ENCODE measurements at places on chromosomes 7 and 10.

- no peak for DNase-seq
Measured at GRCh38 chr10:128059266-128059981, 66.8 kb downstream of the MKI67 start.

GRCh38 chr10:43078986-43079273, 2.1 kb downstream of the RET start:
- no peak for DNase-seq

- no peak for DNase-seq
Measured at GRCh38 chr7:129786825-129787563, 165.8 kb downstream of the UBE2H start.

DNA sequence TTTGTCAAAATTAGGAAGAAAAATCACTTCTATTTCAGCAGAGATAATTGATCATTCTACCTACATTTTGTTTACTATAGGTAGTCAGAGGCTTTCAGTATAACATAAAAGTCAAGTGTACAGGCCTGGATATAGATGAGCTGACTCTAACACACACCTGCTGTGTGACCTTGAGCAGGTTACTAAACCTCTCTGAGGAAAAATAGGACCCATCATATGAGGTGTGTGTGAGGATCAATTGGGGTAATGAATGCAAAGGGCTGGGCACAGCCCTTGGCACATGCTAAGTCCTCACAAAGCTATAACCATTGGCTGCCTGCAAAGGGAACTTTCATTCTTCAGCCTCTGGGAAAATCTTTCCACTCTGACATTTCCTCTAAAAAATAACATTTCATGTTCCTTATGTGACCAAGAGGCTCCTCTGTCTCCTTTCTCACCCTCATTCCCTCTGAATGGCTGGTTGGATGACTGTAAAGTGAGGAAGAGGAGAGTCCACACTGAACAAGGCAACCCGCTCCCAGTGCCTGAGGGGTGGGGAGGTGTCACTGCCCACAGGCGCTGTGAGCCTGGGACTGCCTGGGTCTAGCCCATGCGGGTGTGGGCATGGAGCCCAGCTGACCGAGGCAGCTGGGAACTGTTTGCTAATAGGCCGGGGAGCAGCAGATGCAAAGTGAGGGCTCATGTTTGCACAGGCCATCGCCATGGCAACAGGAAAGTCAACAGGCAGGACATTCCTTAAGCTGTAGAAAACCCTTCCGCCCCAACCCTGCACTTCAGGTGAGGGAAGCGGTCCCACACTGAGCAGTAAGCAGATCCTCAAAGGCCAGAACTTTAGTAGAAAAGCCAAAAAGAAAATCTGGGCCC, 36.8 kb downstream of the MYOF start:
- DNase-seq = peak; percentile 57

GRCh38 chr7:646487-646886, 80.0 kb upstream of the DNAAF5 start:
- DNase-seq = no peak

DNA sequence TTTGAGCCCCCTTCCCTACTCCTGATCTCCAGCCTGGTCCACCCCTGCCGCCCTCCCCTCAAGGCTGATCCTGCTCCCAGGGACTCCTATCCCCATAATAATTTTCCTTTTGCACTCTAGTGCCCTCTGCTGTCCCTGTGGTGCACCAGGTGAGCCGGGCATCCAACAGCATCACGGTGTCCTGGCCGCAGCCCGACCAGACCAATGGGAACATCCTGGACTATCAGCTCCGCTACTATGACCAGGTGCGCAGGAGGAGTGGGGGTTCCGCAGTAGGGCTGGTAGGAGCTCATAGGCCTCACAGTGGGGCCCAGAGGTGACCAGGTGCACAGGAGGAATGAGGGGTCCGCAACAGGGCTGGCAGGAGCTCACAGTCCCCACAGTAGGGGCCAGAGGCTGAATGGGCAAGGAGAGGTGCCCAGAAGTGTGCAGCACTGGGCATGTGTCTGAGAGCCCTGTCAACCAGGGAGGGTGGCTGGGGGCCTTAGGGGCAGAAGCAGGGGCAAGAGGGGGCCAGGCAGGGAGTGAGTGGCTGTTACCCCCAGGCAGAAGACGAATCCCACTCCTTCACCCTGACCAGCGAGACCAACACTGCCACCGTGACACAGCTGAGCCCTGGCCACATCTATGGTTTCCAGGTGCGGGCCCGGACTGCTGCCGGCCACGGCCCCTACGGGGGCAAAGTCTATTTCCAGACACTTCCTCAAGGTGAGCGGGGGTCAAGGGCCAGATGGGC, 11.7 kb downstream of the EPHB6 start:
- DNase-seq = no peak

- no peak for DNase-seq
Measured at GRCh38 chr10:132124201-132124920, 58.6 kb downstream of the JAKMIP3 start.

DNA sequence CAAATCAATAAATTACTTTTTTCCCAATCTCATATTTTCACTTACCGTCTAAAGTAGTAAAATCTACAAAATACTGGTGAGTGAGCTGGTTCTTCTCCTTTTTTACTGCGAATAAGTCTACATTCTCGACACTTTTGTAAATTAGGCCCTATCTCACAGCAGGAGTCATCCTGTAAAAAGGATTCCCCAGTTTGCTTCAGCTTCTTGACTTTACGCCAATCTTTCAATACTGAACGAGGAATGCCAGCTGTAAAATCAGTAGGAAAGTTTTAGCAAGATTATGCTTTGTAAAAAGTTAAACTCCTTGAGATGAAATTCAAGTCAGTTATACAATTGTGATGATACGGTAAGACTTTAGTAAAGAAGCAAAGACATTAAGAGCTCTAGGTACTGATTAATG, 67.3 kb downstream of the NRBF2 start:
- DNase-seq = no peak

DNA sequence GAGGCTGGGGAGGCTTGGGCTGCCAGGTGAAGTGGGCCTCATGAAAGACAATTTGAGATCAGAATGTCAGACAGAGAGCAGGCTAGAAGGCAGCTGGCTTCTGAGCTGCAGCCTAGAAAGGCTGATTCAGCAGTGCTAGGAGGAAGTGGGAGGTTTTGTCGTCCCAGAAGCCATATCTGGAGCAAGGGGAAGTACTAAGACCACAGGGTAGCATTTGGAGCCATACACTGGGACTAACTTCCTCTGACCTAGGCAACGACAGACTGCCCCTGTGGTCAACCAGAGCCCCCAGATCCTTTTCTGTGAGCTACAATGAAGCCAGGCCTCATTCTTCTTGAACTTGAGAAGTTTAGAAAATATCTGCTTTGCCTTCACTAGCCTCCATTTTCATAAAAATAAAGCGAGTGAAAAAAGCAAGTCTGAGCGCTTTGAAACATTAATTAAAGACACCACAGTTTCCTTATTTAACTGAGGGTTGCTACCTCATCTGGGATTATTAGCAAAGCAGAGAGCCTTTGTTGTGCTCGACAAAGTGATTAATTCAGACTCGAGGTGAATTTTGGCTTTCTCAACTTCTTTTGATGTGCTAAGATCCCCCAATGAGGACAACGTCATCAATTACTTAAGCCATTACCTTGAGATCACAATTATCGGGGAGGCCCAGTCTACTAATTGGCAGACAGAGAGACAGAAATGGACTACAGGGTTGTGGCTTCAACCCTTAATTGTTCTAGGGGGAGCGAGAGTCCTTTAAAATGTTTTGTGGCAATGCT, 26.6 kb downstream of the TBXAS1 start:
- DNase-seq = no peak

DNA sequence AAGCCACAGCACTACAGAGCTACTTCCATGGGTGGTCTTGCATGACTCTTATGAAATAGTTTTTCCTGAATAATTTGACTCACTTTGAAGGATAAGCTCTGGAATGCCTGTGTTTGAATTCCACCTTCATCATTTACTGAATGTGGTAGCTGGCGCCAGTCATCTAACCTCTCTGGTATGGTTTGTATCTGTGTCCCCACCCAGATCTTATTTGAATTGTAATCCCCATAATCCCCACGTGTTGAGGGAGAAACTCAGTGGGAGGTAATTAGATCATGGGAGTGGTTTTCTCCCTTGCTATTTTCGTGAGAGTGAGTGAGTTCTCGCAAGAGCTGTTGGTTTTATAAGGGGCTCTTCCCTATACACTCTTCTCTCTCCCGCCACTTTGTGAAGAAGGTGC, 11.2 kb upstream of the SLC13A1 start:
- no peak for DNase-seq

DNA sequence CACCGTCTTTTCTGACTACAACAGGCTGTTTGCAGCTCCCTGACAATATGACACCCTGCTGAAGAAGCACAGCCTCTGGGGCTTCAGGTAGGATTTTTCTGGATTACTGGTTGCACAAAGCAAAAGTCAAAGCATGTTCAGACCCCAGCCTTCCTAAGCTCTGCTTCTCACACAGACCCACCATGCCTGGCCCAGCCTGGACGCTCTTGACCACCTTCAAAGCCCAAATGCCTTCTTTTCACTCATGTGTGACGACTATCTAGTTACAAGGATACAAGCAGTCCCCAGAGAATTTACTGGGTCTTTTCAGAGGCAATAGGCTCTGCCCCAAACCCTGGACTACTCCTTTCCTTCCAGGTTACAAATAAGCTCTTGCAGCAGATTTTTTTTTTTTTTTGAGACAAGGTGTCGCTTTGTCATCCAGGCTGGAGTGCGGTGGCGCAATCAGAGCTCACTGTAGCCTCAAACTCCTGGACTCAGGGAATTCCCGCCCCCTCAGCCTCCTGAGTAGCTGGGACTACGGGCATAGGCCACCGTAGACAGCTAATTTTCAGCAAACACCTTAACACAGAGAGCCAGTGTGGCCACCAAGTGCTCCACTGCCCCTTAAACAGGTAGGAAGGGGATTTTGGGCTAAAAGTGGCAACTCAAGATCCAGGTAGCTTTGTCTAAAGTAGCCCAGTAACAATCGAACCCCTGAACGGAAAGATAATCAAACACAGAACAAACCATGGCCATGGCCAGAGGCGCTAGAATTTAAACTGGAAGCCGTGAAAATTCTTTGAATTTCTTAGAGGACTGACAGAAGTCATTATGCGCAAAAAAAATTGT, 16.2 kb downstream of the SVIL start:
- no peak for DNase-seq

- no peak for DNase-seq
Measured at GRCh38 chr10:1123198-1123597, 67.0 kb downstream of the WDR37 start.

DNA sequence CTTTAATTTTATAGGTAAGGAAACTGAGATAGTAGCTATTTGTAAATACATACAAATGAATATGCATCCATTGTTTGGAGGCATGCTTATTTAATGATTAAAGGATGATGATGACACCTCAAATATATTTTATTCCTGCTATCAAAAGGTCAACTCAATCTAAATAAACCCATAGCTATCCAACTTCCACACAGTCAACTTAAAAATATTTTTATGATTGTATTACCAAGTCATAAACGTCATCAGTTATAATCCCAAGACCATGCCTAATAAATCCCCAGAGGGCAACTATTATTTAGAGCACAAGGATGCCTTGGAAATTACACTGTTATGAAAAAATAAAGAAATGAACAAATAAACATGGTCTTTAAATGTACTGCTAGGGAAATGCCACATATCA, 102.1 kb downstream of the MPP7 start:
- DNase-seq = no peak

DNA sequence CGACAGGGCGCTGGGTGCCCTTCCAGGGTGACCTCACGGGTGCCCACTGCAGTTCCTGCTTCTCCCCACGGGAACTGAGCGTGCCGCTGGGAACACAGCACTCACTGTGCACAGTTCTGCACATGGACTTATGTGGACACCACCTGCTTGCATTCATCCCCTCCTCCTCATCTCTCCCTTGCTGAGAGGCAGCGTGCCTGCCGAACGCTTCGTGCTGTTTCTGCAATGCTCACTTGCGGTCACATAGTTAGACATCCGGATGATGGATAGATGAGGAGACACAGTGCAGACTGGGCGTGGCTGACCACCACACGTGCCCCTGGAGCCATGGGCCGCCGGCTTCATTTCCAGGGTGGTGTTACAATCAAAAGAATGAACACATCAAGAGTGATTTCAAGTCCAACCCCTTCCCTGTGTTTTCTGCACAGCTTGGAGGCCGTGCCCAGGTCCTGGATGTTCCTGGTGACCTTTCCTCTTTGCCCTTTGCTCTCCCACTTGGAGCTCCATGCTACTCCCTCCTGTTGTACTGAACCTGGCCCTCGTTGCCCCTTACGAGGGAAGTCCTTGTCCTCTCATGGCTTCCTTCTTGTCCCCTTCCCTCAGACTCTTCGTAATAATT, 119.4 kb downstream of the VIPR2 start:
- no peak for DNase-seq

- no peak for DNase-seq
Measured at GRCh38 chr7:129514683-129515082, 12.4 kb downstream of the SMKR1 start.

- peak; percentile 88 for DNase-seq
Measured at GRCh38 chr10:6721480-6721879, 141.4 kb upstream of the PRKCQ start.

- no peak for DNase-seq
Measured at GRCh38 chr10:77383861-77384553, 253.6 kb downstream of the KCNMA1 start.

DNA sequence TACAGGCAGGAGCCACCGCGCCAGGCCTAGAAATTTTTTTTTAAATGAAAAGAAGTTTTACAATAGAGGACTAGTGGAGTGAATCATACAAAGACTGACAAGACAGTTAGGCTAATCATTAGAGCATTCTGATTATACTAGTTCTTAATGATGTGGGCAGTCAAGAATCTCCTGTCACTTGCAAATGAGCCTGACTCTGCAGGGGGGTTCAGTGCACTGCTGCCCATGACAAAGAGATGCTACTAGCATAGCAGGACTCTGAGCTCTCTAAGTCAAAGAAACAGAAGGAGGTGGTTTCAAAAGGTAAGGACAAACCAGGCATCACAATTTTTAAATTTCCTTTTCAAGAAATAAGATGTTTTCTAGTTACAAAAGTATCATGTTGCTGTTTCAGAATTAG, 59.0 kb downstream of the CCDC6 start:
- DNase-seq = no peak

- no peak for DNase-seq
Measured at GRCh38 chr7:2199956-2200583, 32.7 kb downstream of the MAD1L1 start.

DNA sequence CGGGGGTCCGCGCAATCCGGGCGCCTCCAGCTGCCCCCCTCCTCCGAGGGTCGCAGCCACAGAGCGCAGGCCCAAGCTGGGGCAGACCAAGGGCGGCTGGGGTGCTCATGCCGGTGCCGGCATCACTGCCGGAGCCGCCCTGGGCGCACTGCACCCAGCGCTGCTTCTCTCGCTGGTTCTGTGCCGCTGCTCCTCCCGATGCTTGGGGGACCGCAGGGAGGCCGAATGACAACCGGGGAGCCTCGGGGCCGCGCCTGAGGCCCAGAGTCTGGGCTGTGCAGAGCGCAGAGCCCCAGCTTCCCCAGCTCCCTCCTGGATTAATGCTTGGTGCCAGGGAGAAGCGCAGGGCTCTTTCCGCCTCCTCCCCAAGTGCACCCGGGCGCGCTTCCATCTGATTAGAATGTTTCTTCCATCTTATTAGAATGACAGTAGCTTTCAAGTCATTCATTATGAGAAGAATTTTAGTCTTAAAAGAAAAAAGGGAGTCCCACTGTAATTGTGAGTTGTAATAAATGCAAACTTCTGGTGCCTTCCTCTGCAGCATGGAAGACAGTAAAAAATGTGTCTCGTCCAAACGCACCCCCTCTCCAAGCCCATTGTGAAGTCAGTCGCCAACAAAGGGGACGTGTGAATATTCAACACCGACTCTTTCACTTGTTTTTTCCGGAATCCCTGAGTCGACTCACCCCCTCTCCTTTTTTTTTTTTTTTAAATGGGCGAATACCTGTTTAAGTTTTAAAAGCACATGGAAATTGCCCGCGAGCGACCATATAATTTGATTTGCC, 19.5 kb upstream of the PTF1A start:
- DNase-seq = no peak

Measured in SW 1271 (cell line).